ENCODE measurements at places on chromosomes 7 and 10.

DNA sequence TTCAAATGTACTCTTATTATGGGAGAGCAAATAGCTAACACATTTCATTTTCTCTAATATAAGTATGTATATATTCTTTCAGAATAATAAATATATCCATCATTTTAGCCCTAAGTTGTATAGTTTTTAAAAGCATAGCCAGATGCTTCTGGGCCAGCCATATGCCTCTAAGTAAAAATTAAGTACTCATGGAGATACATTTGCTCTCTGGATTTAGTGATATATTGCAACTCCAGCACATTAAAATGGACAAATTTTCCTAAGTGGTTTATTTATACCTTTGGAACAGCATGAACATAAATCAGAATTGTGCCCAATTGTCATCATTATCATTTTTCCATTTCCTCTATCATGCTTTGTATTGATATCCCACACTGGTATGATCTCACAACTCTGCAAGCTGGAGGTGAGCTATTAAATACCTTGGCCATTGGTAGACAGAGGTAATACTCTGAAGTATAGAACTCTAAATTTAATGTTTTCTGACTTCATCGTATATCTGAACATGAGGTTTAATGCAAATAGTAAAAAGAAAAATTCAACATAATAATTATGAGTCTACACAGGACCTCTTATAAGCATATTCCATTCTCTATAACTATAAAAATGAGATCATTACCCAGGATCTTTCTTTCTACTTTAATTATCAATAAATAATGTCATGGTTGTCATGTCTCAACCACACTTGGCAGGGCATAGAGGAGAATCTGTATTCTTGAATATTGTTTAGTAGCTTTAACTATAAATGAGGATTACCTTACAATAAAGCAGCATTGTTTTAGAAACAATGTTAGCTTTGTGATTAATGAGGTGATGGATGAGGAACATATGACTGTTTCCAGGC, 90.8 kb downstream of the AGMO start:
- DNase-seq = no peak

DNA sequence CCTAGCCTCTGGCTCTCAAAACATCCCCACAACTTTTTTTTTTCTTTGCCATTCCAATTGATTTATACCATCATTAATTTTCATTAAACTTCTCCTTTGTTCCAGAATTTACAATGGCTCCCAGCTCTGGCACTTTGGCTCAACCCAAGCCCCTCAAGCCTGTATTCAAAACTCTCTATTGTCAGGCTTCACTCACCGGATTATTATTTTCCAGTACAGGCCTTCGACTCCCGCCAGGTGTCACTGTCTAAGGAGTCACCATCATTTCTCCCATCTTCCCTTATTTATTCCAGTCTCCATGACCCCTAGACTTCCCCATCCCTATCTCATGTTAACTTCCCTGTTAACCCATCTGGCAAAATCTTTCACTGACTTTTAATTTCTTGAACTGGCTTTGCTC, 67.8 kb downstream of the HIPK2 start:
- DNase-seq = no peak

GRCh38 chr7:90404777-90405176, 1.5 kb downstream of the CLDN12 start:
- DNase-seq = peak; percentile 49

GRCh38 chr7:138838166-138838565, 40.2 kb upstream of the ATP6V0A4 start:
- no peak for DNase-seq

DNA sequence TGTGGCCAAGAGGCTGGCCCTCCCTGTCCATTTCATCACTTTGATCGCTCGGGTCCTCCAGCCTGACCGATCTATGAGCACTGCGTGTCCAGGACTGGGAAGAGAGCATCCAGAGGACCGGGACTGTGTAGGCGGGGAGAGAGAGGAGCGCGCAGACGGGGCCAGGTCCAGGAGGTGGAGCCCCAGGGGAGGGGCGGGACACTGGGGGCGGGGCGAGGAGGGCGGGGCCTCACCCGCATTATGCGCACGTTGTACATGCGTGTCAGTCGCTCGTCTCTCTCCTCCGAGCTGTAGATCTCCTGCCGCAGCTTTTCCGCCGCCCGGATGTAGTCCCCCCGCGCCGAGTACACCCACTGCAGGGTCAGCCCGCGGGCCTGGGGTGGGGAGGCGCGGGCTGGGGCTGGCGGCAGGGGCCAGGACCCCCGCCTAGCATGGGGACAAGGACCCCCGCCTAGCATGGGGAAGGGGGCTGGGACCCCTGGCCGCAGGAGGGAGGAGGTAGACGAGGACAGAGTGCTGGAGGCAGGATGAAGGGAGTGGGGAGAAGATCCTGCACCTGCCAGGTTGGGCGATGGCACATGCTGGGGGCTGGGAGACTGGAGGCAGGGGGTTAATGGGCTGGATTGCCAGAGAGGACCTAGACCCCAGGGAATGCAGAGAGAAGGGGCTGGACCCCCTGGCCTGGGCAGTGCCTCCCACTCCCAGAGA, 14.3 kb downstream of the MOSPD3 start:
- peak; percentile 85 for DNase-seq

DNA sequence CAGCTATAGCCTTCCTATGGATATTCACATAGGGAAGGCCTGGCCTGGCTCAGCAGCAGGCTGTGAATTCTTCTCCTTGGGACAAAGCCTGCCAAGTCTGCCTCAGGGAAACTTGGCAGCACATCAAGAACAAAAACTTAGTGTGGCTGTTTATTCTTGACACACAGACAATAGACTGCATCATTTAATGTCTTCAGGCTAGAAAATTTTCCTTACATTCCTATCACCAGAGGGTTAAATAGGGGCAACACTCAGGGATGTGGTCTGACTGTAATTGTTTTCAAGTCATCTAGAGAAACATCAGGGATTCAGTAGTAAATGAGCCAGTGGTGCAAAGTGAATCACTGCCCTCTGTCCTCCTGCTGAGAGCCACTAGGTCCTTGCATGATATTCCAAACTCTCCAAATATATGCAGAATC, 137.3 kb downstream of the SEMA3C start:
- DNase-seq = peak; percentile 91

GRCh38 chr7:103866919-103867318, 122.5 kb downstream of the RELN start:
- no peak for DNase-seq

DNA sequence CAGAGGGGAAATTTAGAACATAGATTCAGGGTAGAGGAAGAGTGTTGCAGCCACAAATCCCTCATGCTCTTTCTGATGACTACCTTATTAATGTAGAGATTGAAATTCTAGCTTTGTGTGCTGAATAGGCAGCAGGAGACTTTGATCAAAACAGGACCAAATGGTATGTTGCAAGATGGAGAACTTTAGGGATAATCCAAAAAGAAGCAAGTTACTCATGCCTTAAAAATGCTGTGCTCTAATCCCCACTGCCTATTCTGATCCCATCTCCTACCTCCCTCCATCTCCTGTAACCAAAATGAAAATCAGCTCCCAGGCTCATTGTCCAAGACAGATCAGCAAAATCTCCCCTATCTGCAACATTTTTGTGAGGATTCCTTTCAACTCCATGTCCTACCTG, 31.3 kb downstream of the CH25H start:
- no peak for DNase-seq

- no peak for DNase-seq
Observed at GRCh38 chr10:95626500-95626899, 30.0 kb downstream of the ALDH18A1 start.

GRCh38 chr10:101644002-101644401, 51.0 kb downstream of the FBXW4 start:
- DNase-seq = no peak

DNA sequence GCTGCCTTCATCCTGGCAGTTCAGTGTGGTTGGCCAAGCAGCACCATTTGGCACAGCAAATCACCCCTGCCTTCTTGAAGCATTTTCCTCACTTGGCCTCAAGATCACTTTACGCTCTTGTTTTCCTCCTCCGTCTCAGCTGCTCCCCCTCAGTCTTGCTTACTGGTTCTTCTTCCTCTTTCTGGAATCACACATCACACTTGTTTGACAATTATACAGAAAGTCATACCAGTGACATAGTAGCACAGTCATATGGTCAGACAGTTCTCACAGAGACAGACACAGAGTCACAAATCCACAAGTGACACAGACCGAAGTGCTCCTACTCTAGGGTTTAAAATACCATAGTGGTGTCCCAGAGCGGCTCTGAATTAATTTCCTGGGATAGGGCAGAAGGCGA, 43.8 kb upstream of the ARL4A start:
- no peak for DNase-seq

DNA sequence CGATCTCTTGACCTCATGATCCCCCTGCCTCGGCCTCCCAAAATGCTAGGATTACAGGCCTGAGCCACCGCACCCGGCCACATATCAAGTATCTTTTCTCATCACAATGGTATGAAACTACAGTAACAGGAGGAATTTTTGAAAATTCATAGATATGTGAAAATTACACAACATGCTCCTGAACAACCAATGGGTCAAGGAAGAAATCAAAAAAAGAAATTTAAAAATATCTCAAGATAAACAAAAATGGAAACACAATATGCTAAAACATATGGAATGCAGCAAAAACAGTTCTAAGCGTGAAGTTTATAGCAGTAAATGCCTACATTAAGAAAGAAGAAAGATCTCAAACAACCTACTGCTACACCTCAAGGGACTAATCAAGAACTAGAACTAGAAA, 59.8 kb upstream of the ADAM12 start:
- DNase-seq = no peak

- no peak for DNase-seq
Observed at GRCh38 chr7:30201161-30201666, 66.4 kb downstream of the MTURN start.

- DNase-seq = no peak
Observed at GRCh38 chr7:27151931-27152815, at the start of gene HOXA3. Gene HOXA3, minus strand, starts transcription at chr7:27152583. Its CDS starts 41,943 bp downstream, at chr7:27110640.

- DNase-seq = no peak
Observed at GRCh38 chr7:98312201-98312600, 30.7 kb downstream of the BRI3 start.

DNA sequence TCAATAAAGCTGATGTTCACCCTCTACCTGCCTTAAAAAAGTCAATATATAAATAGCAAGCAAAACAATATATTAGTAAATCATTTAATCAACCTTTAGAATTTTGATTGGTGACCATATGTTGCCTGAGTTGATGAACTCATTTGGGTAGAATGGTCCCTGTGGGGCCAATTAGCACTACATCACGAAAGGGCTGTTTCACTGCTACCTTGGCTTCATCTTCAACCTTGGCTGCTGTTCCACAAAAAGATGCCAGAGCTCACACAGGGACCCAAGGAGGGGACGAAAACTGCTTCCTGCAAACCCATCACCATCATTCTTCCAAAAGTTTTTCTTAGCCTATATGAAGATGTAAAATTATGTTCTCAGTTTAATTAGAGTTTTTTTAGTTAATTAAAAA, 35.4 kb upstream of the HBP1 start:
- DNase-seq = no peak

- no peak for DNase-seq
Observed at GRCh38 chr10:69662173-69662877, 32.3 kb downstream of the FAM241B start.

DNA sequence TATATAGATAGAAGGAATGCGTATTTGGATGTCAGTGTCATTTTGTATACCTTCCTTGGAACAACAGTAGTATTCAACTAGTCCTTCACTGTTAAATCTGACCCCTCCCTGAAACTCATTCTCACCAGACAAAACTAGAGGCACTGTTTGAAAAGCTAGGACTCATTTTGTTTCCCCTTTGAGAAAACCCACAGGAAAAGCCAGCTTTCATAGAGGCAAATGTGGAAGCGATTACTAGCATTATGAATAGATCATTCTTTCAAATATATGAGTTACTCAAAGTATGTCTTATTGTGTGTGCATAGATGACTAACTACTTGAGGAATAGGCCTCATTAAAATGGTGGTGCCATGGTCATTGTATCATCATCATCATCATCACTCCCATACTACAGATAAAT, 1.9 kb upstream of the ASB15 start:
- DNase-seq = no peak

DNA sequence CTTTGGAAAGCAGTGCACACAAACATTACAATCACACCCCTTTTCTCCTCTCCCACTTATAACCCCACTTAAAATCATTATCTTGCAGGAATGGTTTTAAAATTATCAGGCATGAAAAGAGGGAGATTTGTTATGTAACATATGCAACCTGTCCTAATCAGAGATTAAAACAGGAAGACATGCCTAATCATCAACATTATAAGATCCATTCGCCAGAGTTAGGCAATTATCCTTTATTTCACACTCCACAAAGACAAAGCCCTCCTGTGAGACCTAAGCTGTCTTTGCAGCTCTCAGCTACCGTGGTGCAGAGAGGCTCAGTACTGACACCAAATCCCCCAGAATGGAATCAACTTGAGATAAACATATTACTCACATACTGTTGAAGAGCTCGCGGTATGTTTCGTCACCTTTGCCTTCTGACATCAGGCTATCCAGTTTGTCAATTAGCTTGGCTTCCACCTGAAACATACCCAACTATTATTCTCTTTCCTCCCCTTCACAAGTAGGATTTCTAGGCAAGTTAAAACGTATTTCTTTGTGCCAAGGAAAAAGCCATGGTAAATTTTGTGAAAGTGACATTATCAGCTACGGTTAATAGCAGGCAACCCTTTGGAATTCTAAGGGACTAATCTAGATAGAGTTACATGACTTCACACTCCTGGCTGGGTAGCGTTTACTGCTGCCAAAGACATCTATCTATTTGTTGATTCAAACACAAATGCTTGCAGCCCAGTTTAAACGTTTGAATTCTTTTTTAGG, 226.2 kb upstream of the IMMP2L start:
- DNase-seq = peak; percentile 19

DNA sequence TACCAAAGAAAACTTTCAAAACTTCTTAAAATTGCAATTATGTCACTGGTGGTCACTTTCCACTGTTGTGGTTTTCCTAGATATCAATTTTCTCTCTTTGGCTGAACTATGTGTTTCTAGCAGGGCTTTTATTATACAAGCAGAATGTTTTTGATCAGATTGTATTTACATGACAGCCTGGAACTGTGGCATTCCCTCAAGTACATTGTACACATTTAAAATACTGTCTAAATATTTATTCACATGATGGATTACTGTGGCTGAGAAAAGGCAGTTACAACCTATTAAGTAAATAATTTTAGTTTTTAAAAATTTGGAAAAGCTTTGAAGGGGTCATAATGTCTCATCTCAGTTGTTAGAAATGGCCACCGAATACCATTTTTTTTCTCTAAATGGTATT, 231.9 kb upstream of the PPP1R3A start:
- DNase-seq = no peak

GRCh38 chr10:28668363-28669226, 8.7 kb upstream of the BAMBI start:
- DNase-seq = peak; percentile 59

All from cardiac fibroblast (primary cell).